Type B pancreatic cell (in vitro differentiated cells): ENCODE measurements at places on chromosomes 2 and 18.

- no peak for DNase-seq
Measured at GRCh38 chr2:25894135-25894830, 16.0 kb upstream of the ASXL2 start.

DNA sequence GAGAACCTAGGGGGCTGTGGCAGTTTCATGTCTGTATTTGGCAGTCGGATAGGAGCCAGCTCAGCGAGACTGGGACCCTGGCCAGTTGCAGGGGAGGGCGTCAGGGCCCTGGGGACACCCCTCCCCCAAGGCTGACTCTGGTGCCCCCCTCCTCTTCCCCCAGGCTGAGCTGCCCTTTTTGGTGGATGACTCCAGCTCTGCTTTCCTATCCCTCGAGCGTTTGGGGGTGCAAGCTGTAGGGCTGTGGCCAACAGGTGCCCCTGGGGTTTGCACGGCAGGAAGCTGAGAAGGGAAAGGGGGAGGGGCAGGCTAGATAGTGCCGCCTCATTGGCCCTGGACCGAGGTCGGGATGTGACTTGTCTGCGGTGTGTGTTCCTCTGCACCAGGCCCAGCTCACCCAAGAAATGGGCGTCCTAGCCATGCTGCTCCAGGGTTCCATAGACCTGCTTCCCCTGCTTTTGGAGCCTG is 26.4 kb downstream of the SPEG start:
- no peak for DNase-seq

GRCh38 chr2:72145289-72145657 is 2.4 kb downstream of the CYP26B1 start:
- no peak for DNase-seq

GRCh38 chr2:81767187-81767912 is 1462.8 kb upstream of the LRRTM1 start:
- DNase-seq = no peak

GRCh38 chr2:68556381-68556780 is 87.0 kb upstream of the PROKR1 start:
- no peak for DNase-seq

DNA sequence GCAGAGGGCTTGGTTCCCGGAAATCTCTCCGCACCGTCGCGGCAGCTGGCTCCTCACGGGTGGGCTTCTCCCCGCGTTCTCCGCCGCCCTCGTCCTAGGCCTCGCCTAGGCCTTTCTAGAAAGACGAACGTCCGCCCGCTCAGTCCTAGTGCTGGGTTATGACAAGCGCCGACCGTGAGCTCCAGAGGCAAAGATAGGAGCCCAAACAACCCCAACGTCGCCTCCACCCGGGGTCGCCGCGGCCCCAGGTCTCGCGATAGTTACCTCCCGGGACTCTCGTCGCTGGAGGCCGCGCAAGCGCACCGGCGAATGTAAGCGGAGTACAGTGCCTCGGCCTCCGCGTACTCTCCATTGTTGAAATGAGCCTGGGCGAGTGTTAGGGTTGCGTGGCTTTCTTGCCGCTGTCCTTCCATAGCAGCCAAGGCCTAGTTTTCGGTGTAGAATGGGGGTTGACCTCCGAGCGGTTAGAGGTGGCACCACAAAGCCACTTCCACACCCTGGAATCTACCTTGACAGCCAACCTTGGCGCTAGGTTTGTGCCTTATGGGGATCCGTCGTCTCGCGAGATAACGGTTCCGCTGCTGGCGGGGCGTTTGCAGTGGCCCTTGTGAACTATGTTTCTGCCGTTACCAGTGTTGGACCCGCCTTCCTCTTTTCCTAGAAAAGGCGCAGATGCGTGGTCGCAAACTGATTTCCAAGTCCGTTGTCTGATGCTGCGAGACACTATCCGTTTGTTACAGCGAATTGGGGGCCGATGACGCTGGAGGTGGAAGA is at the start of gene TTC32:
Gene TTC32, minus strand, starts transcription at position 542 of the 774 bp plus-strand sequence. Its CDS starts 129 bp downstream, at position 413.
- peak; percentile 94 for DNase-seq

DNA sequence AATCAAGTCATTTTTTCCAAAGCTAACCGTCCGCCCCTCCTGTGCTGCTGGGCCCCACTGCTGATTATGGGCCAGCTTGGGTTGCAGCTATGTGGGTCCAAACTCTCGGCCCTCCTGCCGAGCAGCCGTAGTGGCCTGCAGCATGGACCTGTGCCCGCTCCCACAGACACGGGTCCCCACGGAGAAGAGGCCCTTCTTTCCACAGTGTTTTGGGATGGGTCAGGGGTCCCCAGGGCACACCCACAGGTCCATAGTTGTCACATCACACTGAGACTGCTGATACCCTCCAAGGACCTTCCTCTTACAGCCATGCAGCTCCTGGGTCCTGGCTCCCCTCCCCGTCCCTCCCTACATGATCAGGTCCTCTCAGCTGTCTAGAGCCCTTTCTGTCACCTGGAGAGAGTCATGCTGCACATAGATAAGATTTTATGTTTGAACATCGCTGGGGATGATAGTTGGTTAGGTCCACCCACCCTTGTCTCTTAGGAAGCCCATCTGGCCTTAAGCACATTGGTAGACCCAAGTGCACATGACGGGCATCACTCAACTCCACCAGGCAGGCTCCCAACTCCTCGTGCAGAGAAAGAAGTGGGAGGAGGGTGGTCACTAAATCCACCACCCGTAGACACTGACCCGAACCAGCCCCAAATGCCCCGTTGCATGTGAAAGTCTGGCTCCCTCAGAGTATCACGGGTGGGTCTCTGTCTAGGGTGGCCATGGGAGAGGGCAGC is 17.5 kb downstream of the GPR55 start:
- DNase-seq = peak; percentile 55

GRCh38 chr2:152615177-152615576 is 102.1 kb downstream of the PRPF40A start:
- DNase-seq = no peak

DNA sequence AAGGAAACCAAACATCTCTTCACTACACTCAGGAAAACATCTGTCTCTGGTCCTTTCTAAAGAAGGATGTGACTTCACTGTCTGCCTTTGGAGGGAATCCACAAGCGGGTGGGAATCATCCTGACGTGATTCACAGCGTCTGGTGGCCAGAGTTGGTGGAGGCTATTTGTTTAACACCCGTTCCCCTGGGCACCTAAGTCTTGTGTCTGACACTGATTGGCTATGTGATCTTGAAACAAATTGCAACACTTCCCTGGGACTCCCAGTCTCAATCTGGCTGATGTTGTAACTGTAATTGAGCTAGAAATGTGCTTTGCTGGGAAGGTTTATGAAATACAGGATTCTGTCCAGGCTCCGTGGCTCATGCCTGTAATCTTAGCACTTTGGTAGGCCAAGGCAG is 28.8 kb upstream of the SIX3 start:
- no peak for DNase-seq

GRCh38 chr2:107437807-107438206 is 388.9 kb upstream of the RGPD4 start:
- no peak for DNase-seq

DNA sequence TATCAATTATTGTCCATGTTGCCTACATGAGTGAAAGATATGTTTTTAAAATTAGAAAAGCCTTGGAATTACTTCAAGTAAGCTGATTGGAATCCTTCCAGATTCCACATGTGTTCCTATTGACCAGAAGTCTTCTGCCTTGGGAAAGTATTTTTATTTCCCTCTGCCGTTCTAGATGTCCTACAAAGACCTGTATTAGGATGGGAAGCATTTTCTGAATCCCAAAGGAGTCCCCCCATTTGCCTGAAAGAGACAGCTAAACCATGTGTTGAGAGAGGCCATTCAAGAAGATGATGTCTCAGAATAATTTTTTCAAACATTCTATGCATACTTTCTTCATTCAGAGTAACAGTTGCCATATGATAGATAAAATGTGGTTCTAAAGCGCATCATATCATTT is 19.0 kb upstream of the MYO1B start:
- no peak for DNase-seq

- no peak for DNase-seq
Measured at GRCh38 chr18:73136134-73136533, 268.3 kb upstream of the NETO1 start.

GRCh38 chr2:18907508-18907907 is 318.1 kb upstream of the NT5C1B start:
- DNase-seq = no peak

DNA sequence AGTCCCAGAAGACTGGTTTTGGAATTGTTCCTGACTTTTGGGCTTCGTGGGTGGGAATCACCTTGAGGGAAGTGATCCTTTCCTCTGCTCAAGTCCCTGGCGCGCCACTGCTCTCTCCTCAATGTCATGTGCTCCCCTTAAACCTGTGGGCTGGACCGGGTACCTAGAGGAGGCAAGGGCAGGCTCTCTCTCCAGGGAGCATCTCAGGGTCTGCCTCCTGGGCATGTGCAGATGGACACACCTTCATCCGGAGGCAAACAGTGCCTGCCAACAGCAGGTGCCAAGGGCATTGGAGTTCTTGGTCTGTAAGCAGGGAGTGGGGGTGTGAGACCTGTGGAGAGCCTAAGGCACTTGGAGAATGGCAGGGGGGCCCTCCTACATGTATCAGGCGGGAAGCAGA is 142.6 kb downstream of the INHBB start:
- DNase-seq = no peak

DNA sequence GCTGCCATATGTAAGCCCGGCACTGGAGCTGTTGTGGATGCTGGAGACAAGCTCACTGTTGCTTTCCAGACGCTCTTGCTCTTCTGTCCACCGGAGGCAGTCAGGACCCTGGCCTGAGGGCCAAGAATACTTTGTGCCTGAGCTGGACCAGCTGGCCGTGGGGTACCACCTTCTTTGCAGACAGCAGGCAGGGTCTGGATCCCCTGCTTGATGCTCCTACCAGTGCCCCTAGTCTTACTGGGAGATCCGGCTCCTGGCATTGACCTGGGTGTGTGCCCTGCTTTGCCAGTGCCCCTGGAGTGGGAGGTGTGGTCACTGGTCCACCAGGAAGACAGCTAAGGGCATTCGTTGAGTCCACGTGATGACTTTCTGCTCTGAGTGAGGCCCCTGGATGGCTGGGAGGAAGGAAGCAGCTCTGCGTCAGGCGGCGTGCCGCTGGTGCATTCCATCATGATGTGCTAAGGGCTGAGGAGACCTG is 59.3 kb downstream of the LRRFIP1 start:
- DNase-seq = no peak

GRCh38 chr2:64325852-64326577 is 127.9 kb upstream of the LGALSL start:
- DNase-seq = no peak

GRCh38 chr2:188078534-188078933 is 213.1 kb upstream of the GULP1 start:
- no peak for DNase-seq

DNA sequence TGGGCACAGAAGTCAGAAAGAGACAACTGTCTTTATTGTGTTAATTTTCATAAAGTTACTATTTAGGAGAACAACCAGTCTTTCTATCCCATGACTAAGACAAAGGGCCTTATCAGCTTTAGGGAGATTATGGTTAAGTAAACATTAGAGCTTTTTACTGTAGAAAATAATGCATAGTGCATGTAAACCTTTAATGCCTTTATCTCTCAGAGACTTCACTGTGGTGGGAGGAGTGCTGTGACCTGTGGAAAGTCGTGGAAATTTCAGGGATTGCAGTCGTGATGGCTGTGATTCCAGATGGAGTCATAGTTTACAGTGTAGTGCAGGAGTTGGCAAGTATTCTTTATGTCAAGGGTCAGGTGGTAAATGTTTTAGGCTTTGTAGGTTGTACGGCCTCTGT is 15.8 kb downstream of the ZNF236 start:
- no peak for DNase-seq

GRCh38 chr2:20409039-20409438 is 37.8 kb upstream of the RHOB start:
- no peak for DNase-seq

DNA sequence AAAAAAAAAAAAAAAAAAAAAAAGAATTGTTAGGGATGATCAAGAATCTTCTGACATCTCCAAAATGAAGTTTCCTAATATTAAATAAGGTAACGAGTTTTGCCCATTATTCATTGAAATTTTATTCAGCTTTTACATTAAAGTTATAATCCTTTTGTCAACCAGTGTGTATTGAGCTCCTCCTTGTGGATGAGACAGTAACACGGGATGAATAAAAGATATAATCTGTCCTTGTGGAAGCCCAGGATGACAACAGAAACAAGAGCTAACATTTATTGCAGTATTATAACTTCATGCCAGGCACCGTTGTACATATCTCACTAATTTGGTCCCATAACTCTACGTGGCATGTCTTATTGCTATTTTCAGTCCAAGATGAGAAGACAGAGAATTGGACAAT is 33.4 kb upstream of the SERPINB7 start:
- no peak for DNase-seq

GRCh38 chr2:199973703-199974102 is 18.3 kb downstream of the MAIP1 start:
- no peak for DNase-seq

DNA sequence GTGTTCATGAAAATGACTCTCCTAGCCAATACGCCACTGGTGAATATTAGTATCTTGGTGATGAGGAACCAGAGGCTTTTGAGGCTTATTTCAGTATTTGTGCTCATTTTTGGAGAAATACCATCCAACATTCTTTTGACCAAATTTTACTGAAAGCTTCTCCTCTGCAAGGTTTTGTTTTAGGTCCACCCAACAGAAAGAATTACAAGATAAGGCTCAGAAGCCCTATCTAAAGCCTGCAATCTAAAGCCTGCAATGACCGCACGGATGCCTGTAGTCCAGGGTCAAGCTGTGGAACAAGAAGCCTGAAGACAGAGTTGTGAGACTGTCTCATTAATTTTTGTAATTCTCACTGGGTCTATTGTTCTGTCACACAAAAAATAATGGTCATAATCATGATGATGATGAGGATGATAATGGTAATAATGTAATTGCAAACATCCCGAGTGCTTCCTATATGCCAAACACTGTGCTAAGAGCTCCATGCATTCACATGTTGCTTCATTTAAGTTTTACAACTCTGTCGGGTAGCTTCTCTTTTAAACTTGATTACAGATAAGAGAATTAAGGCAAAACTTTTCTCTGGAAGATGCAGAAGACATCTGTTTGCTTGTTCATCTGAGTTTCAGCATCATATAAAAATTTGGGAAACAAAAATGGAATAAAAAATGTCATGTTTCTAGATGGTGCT is 33.2 kb upstream of the NCOA1 start:
- no peak for DNase-seq

- no peak for DNase-seq
Measured at GRCh38 chr2:205628422-205628821, 53.9 kb upstream of the NRP2 start.

- DNase-seq = no peak
Measured at GRCh38 chr2:161947836-161948235, 126.2 kb downstream of the DPP4 start.

- DNase-seq = no peak
Measured at GRCh38 chr2:74585406-74586185, 31.1 kb downstream of the DOK1 start.

GRCh38 chr18:36327352-36328316 is 30.1 kb downstream of the FHOD3 start:
- peak; percentile 29 for DNase-seq

DNA sequence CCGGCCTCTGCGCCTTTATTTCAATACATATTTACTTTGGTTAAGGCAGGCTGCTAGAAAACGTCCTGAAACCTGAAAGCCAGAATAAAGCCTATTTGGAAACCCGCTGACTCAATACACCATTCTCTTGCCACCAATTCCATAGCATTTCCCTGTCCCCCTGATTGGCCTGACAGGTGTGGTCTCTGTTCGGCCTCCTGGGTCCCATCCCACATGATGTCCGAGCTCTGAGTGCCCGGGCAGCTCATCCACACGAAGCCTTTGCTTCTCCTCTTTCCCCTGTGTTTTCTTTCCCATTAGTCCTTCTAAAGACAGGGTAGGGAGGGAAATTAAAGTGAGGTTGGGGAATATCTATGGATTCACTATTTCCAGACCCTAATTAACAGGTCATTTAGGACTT is 42.6 kb upstream of the ZNF516 start:
- no peak for DNase-seq
